ENCODE measurements at places on chromosomes 5 and 9.

GRCh38 chr9:93677641-93678136 lies 101.3 kb downstream of the PHF2 start:
- DNase-seq = peak; percentile 40

GRCh38 chr5:179303451-179304200 lies 41.6 kb downstream of the ADAMTS2 start:
- no peak for DNase-seq

GRCh38 chr5:160643616-160644240 lies 208.3 kb downstream of the ATP10B start:
- no peak for DNase-seq

GRCh38 chr5:74810915-74811314 lies 43.9 kb downstream of the NSA2 start:
- no peak for DNase-seq

DNA sequence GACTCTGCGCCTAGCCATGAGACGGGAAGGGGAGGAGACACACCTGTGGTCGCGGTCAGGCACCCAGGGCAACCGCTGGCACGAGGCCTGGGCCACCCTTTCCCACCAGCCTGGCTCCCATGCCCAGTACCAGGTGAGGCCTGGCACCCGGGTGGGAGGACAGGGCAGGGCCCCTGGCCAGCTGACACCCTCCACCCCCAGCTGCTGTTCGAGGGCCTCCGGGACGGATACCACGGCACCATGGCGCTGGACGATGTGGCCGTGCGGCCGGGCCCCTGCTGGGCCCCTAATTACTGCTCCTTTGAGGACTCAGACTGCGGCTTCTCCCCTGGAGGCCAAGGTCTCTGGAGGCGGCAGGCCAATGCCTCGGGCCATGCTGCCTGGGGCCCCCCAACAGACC lies 5.0 kb downstream of the MAMDC4 start:
- no peak for DNase-seq

DNA sequence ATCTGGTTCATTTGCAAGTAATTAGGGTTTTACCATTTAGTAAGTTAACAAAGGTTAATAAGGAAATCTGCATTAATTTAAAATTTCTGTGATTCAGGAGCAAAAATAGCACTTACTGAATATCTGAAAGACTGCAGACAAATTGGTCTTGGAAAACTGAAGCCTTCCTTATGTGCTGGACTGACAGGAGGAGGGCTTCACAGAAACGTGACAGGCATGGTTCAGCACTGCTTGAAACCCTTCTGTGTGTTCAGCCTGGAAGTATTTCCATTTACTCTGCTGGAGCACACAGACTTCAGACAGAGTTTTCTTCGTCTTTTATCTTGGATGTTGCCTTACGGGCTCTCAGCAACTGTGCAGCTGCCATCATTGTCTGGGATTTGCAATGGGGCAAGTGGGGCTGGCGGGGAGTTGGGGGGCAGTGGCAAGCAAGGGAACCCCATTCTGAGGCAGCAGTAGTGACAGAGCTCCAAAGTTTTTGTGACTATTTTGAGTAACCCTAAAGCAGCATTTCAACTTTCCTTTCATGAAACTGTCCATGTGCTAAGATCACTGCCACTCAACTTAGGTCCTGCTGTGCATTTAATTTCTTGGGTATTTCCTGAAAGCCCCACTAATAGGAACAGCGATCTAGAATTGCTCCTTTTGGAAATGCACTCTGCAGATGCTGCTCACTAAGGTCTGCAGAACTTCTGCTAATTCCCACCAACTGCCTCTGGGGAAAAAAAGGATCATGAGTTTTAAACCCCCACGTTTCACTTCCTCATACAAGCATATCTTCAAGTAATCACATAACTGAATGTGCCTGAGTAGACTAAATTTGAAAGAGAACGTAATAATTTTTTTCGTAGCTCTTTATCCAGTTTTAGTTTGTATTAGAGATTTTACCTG lies 56.6 kb downstream of the KCNN2 start:
- no peak for DNase-seq

GRCh38 chr5:885127-885442 lies 7.5 kb downstream of the BRD9 start:
- DNase-seq = no peak

- no peak for DNase-seq
Observed at GRCh38 chr5:144433893-144434292, 263.2 kb downstream of the KCTD16 start.

- DNase-seq = no peak
Observed at GRCh38 chr9:126114850-126115460, 211.7 kb upstream of the MVB12B start.

Measured in ureter (tissue), 1 donor.